ENCODE measurements at places on chromosomes 16 and 17.

GRCh38 chr17:22600644-22601298, 908.4 kb downstream of the KCNJ18 start:
- DNase-seq, result no peak

DNA sequence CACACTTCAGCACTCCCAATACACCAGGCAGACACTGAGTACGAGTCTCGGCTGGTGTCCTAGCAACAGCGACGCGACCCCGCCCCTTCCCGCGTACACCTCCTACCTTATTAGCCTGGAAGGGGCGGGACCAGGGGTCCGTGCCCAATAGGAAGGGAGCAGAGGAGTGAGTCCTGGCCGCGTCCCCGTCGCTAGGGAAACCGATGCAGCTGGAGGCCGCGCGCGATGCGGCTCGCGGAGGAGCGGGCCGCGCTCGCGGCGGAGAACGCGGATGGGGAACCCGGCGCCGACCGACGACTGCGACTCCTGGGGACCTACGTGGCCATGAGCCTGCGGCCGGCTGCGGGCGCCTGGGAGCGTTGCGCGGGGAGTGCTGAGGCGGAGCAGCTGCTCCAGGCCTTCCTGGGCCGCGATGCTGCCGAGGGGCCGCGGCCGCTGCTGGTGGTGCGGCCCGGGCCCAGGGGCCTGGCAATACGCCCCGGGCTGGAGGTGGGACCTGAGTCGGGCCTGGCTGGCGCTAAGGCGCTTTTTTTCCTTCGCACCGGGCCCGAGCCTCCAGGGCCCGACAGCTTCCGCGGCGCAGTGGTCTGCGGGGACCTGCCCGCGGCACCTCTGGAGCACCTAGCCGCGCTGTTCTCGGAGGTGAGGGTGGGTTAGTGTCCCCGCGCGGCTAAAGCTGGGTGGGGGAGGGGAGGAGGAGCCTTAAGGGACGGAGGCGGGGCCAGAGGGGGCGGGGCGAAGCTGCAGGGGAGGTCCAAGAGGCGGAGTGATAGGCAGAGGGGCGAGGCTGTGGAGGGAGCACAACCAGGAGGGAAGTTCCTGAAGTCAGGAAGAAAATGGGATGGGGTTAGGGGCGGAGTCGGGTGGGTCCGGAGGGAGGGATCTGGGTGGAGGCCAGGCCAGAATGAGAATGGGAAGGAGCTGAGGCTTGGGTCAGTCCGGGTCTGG, at the start of gene DNAH9:
TSS of gene DNAH9 (plus strand) at position 197 of the 948 bp plus-strand sequence. CDS start at position 226, 29 bp downstream.
- no peak for DNase-seq

DNA sequence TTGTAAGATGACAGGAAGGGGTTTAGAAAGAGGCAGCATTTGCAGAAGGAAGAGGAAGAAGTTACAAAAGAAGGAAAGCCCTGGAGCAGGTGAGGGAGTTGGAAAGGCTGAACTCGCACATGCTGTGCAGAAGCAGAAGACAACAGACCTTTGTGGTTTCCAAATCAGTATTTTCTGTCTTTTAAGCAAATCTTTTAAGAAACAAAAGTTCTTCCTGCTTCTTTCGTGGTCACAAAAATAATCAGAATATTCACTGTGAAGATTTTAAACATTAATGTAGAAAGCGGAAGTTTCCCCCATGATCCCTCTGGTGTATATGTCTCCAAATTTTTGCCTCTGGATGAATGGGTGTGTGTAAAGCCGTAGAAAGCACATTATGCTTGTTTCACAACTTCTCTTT, 25.8 kb downstream of the ZNRF1 start:
- no peak for DNase-seq

- no peak for DNase-seq
Measured at GRCh38 chr16:11603331-11603750, 16.6 kb upstream of the LITAF start.

- DNase-seq, result no peak
Measured at GRCh38 chr16:25413975-25414374, 156.3 kb upstream of the ZKSCAN2 start.

- DNase-seq, result no peak
Measured at GRCh38 chr17:55265311-55266021, 706 bp downstream of the HLF start.

- peak; percentile 48 for DNase-seq
Measured at GRCh38 chr16:89593841-89594240, 18.3 kb downstream of the CPNE7 start.

DNA sequence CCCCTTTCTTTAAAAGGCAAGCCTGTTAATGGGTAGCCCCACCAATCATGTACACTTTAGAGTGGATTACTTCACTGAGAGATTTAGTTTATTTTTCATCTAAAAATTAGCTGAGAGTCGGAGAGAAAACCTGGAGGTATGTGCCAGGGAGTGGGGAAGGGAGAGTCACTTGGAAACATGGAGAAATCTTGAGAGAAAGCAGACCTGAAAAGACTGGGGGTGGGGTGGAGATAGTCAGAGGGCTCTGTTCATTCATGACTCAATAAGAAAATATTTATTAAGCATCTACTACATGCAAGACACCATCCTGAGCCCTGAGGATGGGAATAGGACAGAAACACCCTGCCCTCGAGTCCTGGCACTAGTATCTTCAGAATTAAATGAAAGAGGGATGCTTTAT, 27.4 kb upstream of the RCVRN start:
- DNase-seq, result no peak

DNA sequence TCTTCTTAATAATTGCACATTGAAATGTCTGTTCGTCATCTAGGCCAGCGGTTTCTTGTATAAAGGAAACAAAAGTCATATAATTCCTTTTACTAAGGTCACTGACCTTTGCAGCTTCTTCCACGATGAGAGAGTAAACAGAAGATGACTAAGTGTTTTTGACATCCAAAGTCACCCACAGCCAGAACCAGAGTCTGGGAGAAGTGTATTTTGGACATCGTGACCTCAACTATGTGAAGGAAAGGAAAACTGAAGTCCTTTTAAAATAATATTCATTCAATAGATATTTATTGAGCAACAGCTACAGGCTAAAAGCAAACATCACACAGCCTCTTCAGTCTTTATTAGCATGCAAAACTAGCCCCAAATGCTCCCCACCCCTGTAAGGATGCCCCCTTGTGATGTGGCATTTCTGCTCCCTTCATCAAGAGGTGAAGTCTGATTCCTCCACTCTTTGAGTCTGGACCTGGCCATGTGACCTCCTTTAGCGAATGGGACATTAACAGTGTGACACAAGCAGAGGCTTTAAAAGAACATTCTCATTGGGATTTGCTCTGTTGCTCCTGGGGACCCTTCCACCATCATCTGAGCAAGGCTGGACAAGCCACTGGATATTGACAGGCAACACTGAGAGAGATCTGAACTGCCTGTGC, 8.1 kb upstream of the PMP22 start:
- no peak for DNase-seq

DNA sequence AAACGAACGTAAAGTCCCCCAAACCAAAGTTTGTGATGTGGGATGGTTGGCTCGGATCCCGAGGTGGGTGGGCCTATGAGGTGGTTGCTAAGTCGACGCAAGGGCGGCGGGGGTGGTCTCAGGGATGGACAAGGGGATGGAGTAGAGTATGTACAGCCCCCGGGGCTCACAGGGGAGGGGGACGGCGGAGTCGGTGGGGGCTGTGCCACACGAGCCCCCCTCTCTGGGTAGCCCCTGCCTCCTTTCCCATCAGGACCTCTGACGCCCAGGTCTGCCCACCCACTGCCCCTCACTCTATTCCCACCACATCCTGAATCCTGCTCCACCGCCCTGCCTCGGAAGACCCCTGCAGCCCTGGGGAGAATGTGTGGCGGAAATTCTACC, 15.2 kb downstream of the IL34 start:
- no peak for DNase-seq

DNA sequence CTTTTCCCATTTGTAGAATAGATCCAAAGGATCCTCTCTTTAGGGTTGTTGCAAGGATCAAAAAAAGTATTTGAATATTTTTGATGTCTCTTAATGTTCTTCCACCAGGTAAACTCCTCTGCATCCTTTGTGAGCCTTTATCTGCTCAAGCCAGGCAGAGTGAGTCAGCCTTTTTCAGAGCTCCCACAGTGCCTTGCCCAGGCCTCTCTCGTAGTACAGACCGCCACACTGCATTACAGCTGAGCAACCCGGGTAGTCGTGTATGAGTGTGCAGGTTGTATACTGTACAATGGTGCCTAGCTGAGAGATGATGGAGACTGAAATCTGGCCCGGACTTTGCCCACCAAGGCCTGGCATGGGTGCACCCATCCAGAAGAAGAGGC, 20.9 kb downstream of the RHBDL3 start:
- no peak for DNase-seq

DNA sequence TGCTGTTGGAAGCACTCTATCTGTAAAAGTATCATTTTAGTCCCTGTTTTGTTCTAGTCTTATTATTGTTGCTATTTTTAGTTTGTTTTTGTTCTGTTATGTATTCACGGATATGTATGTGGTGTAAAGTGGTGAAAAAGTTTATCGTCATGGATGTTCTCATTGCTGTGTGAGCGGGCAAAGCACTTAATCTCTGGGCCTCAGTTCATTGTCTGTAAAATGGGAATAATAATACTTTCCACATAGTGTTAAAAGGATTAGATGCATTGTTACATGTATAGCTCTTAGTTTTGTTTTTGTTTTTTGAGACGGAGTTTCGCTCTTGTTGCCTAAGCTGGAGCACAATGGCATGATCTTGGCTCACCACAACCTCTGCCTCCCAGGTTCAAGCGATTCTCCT, 19.8 kb downstream of the TAOK1 start:
- no peak for DNase-seq

DNA sequence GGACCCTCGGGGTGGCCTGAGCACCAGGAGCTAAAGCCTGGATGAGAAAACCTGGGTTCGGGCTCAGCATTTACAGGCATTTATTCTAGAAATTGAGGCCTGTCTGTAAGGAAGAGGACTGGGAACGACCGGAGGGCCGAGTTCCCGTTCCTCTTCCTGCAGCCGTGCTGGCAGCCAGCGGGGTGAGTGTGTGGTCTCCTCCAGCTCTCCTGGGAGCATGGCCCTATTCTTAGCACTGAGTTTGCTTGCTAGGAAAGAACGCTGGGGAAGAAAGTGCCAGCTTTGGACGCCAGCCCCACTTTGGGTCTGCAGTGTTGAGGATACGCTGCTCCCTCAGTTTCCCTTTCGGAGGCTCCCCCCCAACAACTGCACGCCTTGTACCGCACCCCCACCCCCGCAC, 49.6 kb downstream of the MGAT5B start:
- no peak for DNase-seq

DNA sequence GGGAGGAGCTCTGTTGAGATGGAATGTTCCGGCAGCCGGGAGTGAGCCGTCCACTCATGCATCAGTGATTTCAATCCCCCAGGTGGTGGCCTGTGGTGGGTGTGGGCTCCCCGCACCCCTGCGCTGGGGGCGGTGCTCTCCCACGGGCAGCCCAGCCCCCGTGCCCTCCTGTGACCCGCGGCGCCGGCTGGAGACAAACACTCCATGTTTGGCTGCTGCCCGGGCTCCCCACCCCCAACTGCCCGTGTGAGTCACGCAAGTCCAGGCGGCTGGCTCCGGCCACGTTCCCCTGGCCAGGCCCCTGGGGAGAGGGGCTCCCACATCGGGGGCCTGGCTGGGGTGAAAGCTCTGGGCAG, 29.4 kb downstream of the CACNA1H start:
- DNase-seq, result no peak

GRCh38 chr17:73770115-73770848, 126.0 kb upstream of the SDK2 start:
- no peak for DNase-seq

DNA sequence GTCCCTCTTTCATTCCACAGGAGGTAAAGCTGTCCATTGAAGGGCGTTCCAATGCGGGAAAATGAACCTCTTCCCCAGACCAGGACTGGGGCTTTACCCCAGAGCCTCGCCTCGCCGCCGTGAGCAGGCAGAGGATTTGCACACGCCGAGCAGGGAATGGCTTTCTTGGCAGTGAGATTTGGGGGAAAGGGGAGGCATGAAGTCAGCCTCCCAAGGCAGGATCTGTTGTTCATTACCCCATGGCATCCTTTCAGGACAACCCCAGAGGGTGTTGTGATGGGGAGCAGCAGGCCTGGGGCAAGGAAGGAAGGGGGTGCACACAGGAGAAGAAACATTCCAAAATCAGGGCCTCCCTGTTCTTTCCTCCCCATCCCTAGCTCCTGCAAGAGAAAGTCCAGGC, 6.0 kb downstream of the ATXN1L start:
- no peak for DNase-seq

- DNase-seq, result no peak
Measured at GRCh38 chr17:73584987-73585386, 59.3 kb downstream of the SDK2 start.

DNA sequence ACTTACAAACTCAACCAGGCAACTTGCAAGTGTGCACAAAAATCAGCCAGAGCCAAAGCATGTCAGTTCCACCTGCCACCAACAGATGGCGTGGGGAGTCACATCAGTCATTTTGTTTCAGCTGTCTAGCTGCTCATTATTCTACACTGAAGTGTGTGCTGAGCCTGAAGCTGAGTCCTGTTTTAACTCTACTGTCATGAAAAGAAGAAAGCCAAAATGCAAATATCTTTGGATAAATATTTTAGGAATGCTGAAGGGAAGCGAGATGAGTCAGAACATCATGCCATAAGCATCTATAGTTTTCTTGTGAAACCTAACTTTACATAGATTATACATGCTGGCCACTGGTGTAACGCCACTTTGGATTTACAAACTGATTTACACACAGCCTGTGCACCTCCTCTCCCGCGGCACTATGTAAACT, 172.6 kb downstream of the CDK5R1 start:
- DNase-seq, result peak; percentile 26

- DNase-seq, result no peak
Measured at GRCh38 chr16:48367441-48368049, 17.7 kb downstream of the SIAH1 start.

DNA sequence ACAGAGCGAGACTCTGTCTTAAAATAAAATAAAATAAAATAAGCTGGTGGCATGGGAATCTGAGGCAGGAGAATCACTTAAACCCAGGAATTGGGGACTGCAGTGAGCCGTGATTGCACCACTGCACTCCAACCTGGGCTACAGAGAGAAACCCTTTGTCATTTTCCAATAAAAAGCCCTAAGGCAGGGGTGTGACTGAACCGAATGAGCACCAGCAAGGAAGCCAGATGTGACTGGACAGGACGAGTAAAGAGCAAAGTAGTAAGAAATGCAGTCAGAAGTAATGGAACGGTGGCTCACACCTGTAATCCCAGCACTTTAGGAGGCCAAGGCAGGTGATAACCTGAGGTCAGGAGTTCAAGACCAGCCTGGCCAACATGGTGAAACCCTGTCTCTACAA, 3.8 kb upstream of the RPL23 start:
- no peak for DNase-seq

Data from T follicular helper cell (primary cell).